ENCODE measurements at places on chromosomes 3 and 15.

GRCh38 chr3:129417326-129417725, 11.1 kb downstream of the EFCAB12 start:
- no peak for DNase-seq

GRCh38 chr15:79535536-79535935, 103.4 kb downstream of the MINAR1 start:
- no peak for DNase-seq

DNA sequence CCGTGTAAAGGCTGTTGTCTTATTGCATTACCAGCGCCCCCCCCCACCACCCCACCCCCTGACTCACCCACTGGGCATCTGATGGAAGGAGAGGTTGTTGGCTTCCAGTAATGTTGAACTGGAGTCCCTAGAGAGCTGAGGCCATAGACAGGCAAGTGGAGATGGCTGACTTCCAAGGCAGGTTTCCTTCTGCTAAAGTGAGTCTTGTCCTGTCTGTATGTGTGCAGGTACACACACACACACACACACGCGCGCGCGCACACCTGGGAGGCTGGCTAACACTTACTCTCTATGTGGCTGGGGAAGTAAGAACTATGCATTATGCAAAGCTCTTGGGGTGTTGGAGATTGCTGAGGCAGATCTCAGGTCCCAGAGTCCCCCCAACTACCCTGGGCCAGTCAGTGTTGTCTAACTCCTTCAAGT, 1.6 kb upstream of the KY start:
- DNase-seq, result no peak

- no peak for DNase-seq
These were observed 413.7 kb downstream of the FGF12 start for GRCh38 chr3:192313605-192314004.

GRCh38 chr3:106640353-106640752, 736.9 kb upstream of the CCDC54 start:
- no peak for DNase-seq

DNA sequence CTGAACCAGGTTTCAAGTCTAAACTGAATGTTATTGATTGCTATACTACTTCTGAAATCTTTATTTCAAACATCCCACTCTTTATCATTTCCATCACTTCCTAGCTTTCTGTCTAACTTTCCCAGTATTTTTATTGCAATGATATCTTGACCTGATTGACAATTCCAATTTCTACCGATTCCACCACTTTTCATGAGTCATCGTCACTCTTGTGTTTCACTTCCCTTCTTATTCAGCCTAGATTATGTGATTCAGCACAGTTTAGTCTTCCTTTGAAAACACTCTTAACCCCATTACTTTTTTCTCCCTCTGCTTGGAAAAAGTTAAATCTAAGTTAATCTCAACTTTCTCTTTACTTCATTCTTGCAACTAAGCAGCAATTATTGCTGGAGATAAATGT, 62.6 kb downstream of the SLC7A14 start:
- no peak for DNase-seq

DNA sequence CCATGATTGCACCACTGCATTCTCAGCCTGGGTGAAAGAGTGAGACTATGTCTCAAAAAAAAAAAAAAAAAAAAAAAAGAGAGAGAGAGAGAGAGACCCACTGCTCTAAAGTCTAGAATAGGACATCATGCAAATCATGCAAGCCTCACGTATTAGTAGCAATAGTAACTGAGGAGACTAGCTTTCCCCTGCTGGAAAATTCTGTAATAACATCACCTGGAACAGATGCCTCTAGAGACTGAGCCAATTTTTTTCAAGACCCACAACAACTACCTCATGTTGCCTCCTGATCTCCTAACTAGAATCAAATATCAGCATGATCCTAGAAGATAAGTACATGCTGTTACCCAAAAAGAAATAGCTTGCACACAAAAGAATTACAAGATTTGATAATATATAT, 461.9 kb downstream of the AGBL1 start:
- no peak for DNase-seq

DNA sequence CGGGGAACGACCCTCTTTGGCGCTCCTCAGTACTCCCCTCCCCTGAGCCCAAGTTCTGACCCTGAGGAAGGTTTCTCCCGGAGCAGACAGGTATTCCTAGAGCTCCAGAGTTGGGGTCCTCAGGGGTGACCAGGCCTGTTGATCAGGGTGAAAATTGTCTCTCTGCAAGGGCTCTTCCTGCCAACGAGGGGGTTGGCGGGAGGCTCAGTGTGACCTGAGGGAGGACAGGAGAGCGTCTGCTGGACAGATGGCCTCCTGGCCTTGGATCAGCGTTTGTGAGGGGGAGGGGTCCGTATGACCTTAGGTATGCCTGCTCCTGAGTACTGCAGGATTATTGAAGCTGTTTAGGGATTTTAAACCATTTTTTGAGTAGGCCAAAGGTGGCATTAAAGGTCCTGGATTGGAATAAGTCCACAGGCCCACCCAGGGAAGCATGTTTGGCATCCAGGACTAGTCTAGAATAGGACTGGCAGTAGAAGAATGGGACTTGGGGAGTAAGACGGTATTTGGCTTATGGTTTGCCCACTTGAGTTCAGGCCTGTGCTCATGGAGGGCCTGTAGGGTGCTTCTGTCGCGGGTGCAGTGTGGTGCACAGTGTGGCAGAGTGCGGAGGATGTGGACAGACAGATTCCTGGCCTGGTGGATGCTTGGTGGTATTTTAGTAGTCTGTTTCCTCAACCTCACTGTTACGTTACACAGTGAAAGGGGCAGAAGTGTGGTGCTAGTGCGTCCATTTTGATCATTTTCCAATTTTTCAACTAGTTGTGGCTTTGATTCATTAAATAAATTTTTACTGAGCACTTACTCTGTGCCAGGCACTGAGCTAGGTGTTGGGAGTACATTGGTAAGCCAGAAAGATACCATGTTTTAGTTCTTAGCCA, 959 bp downstream of the ZNF592 start:
- DNase-seq, result no peak

GRCh38 chr15:99095626-99096025, 9.3 kb upstream of the SYNM start:
- DNase-seq, result no peak

- no peak for DNase-seq
These were observed 110.2 kb downstream of the CMSS1 start for GRCh38 chr3:99927671-99928457.

DNA sequence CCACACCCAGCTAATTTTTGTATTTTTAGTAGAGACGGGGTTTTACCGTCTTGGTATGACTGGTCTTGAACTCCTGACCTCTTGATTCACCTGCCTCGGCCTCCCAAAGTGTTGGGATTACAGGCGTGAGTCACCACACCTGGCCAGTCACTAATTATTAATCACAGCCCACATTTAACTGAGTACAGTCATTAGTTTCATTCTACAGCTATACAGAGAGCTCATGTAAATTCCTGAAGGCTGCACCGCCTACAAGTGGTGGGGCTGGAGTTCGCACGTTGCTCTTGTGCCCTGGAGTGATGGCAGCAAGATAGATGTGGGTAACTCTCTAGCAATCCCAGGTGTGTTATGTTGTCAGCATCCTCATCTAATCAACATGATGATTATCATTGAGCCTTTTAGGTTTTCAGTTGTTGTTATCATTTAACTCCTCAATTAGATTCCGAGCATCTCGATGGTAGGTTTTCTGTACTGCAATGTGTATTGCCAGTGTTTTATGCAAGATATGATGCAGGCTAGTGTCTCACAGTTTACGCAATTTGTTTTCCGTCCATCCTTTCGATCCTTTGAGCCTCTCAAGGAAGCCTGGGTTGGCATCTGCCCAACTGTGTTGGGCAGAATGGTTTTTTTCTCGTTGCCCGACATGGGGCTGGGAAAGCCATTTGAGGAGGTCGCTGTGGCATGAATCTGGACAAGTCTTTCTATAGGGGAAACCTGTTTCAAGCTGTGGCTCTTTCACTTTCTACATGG, 216.3 kb downstream of the LPP start:
- no peak for DNase-seq

GRCh38 chr3:5343459-5343858, 156.0 kb downstream of the EDEM1 start:
- DNase-seq, result no peak

DNA sequence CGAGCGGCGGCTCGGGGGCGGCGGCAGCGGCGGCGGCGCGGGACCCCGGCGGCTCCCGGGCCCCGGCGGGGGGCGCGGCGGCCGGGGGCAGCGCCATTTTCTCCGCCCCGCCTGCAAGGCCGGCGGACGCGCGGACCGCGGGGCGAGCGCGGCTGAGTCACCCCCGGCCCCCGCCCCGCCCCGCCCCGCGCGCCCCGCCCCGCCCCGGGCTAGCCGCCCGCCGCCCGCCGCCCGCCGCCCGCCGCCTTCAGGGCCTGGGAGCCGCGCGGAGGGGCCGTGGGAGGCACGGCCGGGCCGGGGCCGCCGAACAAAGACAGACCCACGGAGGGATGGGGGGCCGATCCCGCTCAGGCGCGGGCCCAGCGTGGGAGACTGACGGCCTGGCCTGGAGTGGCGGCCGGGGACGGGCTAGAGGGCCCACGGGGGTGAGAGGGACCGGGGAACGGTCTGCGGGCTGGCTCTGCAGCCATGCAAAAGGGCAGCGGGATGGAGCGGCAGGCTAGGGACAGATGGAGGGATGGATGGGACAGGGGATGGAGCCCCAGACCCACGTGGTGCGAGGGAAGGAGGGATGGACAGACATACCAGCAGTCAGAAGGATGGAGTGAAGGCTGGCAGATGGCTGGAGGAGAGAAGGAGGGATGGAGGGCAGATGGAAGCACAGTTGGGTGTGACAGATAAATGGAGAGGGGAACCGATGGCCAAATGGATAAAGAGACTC, at the start of gene EIF4E3:
Gene EIF4E3 (minus strand): TSS at position 132 of the 721 bp plus-strand sequence. CDS start 35 bp downstream, at position 97.
- no peak for DNase-seq

- no peak for DNase-seq
These were observed 84.2 kb upstream of the ARRDC4 start for GRCh38 chr15:97876281-97876675.

- DNase-seq, result no peak
These were observed 128.1 kb downstream of the RPL22L1 start for GRCh38 chr3:170741756-170742529.

DNA sequence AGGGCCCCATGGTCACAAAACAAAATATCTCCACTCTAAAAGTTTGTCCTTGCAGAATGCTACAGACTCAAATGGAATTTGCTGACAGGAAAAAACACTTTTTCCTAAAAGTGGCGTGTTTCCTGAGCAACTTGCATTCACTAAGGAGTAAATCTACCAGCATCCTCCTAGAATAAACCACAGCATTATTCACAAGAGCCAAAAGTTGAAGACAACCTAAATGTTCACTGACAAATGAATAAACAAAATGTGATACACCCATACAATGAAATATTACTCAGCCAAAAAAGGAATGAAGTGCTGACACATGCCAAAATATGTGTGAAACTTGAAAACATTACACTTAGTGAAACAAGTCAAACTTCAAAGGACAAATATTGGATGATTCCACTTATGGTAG, 28.9 kb downstream of the ITGB5 start:
- no peak for DNase-seq

DNA sequence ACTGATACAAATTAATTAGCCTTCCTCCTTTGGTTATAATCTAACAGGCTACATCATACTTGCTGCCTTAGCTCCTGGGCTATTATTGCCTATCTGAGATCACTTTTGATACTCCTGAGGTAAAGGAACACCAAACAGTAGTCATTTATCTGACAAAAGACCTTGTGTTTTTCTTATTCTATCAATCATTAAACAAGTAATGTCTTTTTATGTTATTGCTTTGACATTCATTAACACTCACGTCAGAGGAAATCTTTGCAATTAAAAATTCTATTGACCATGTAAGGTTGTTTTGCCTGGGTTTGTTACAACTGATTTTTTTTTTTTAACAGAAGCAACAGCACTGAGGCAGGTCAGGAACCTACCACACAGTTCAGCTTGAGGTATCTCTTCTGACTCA, 366.3 kb downstream of the MECOM start:
- DNase-seq, result no peak

DNA sequence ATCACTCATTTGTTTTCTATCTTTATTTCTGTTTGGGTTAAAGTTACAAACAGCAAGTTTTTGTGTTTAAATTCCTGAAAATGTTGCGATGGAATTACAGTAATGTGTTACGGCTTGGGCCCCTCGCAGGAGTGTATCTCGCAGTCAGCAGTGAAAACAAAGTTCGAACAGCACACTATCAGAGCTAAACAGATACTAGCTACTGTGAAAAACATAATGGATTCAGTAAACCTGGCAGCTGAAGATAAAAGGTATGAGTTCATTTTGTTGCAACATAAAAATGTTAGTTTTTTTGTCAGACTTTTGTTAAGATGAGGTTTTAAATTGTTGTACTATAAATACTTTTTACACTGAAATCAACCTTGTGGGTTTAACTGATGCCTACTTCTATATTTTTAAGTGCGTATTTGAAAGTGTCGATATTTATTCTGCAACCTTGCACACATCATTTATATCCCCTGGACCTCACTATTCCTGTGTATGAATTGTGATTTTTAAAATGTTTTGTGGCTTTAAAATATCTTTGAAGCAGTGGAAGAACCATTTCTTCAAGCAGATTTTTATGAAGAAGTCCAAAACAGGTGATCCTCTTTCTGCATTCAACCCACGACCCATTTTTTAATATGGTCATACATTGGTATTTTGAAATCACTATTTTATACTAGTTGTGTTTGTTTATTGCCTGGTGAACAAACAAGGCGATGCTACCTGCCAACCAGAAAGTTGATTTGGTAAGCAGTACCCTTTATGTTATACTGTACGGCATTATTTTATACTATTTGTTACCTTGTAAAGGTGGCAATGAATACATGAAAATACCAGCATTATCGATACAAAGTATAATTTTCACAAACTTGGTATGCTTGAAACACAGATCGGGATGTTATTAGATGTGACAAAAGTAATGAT, 27.8 kb downstream of the MFN1 start:
- DNase-seq, result no peak

- DNase-seq, result no peak
These were observed 346.6 kb downstream of the CNTN6 start for GRCh38 chr3:1439395-1439794.

- DNase-seq, result no peak
These were observed 88.6 kb downstream of the GTPBP8 start for GRCh38 chr3:113079218-113079961.

- no peak for DNase-seq
These were observed 121.9 kb downstream of the ABI3BP start for GRCh38 chr3:100871306-100871705.

- DNase-seq, result no peak
These were observed 42.8 kb upstream of the FBXL22 start for GRCh38 chr15:63554337-63554927.

DNA sequence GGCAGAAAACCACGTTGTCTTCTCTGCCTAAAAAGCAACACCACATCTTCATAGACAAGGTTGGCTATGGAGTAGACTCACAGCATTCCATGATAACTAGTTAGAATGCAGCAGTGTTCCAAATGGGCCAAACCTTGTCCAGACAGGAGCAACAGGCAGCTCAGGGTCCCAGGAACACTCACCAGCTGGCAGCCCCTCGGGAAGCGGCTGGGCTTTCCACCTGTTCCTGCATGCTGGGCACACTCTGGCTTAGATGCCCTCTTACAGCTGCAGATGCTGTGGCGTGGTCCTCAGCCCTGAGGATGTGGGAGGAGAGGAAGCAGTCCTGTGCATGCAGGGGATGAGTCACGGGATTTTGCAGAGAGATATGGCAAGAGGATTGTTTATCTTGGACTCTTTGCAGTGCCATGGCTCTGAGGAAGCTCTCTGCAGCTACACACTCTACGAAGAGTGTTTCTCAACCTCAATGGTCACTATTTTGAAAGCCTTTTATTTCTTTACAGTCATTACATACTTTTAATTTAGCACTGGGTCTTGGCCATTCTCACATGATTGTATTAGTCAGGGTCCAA, 11.3 kb downstream of the NRROS start:
- DNase-seq, result no peak

- no peak for DNase-seq
These were observed 23.3 kb upstream of the CHMP2B start for GRCh38 chr3:87203809-87204208.

- DNase-seq, result no peak
These were observed 212.8 kb upstream of the EIF1B start for GRCh38 chr3:40096661-40097111.
